ENCODE measurements at places on chromosomes 11 and 22.
A peak's percentile ranks its signal among the peaks of the same experiment; 100 is the strongest.

DNA sequence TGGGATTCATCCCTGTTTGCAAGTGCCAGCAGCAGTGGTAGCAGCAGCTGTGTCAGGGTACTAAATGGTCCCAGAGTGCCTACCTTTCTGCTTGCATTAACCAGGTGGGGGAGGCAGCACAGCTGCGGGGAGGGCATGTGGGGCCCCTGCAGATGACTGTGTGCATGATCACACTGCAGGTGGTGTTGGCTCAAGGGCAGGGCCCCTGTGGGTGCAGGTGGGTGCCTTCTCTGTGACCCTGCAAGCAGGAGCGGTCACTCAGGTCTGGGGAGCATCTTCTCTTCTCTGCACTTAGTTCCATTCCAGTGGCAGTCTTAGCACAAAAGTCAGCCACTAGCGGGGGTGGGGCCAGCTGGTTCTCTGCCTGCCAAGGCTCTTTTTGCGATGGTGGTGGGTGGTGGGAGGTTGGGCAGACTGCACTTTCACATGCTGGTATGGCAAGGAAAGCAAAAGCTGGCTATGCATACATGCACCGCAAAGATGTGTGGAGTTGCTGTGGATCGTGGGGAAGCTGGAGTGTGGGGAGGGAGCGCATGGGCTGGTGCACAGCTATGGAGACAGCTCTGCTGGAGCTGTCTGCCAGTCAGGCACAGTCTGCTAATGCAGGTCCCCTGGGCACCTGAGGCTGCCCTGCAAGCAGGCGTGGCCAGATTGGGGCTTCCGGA is 157.1 kb downstream of the DYNC2H1 start:
- DNase-seq: no peak

- no peak for DNase-seq
These were observed 185.3 kb downstream of the BRD1 start for GRCh38 chr22:49642331-49642730.

GRCh38 chr22:48147404-48147803 is 1385.0 kb downstream of the TBC1D22A start:
- no peak for DNase-seq

- DNase-seq: no peak
These were observed 25.0 kb upstream of the JAM3 start for GRCh38 chr11:134043821-134044420.

- no peak for DNase-seq
These were observed 352.7 kb downstream of the NTM start for GRCh38 chr11:131723088-131723487.

DNA sequence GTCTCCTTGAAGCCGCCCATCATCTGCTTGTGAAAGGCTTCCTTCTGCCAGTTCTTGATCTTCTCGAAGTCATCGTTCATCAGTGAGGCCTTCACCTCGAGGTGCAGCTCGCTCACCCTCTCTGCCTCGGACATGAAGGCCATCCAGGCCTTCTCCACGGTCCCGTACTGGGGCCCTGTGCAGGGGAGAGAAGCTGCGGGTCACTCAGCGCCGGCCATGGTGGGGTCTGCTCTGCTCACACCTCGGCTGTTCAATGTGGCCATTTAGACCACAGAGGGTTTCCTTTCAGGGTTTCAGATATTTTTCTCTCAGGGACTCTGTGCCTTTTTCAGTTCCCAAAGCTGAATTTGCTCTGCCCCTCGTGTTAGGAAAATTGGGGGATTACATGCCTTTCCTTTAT is 33.9 kb upstream of the ARFGAP3 start:
- DNase-seq: no peak

- DNase-seq: no peak
These were observed 2.8 kb upstream of the KCNJ5 start for GRCh38 chr11:128888034-128888985.

- DNase-seq: peak; percentile 62
These were observed 11.9 kb upstream of the MDK start for GRCh38 chr11:46369458-46370152.

GRCh38 chr22:27307545-27308247 is 493.9 kb downstream of the MN1 start:
- no peak for DNase-seq

- DNase-seq: no peak
These were observed 31.2 kb downstream of the MRPL48 start for GRCh38 chr11:73818846-73819245.

GRCh38 chr22:24928322-24928721 is 18.2 kb downstream of the LHFPL7 start:
- DNase-seq: no peak

- no peak for DNase-seq
These were observed 134.3 kb downstream of the CRYBB2 start for GRCh38 chr22:25353516-25354445.

DNA sequence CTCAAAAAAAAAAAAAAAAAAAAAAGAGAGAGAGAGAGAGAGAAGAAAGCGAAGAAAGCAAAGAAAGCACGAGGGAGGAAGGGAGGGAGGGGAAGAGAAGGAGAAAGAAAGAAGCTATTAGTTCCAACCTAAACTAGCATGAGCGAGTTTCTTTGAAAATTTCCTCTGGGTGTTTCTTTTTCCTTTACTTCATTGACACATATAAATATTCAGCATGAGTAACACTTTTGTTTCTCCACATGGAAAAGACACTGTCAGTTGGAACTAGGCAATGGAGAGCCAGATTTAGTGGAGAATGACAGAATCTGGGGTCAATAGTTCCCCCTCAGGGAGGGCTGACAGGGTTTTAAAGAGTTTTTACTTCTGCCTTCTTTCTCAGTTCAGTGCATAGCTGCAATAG is 257.4 kb downstream of the DDX10 start:
- no peak for DNase-seq

- no peak for DNase-seq
These were observed 116.7 kb downstream of the MN1 start for GRCh38 chr22:27684901-27685300.

- no peak for DNase-seq
These were observed 31.0 kb downstream of the MED17 start for GRCh38 chr11:93814966-93815633.

- DNase-seq: no peak
These were observed 23.7 kb upstream of the FXYD6 start for GRCh38 chr11:117900121-117900648.

GRCh38 chr11:10325277-10326011 is 20.6 kb downstream of the ADM start:
- no peak for DNase-seq

DNA sequence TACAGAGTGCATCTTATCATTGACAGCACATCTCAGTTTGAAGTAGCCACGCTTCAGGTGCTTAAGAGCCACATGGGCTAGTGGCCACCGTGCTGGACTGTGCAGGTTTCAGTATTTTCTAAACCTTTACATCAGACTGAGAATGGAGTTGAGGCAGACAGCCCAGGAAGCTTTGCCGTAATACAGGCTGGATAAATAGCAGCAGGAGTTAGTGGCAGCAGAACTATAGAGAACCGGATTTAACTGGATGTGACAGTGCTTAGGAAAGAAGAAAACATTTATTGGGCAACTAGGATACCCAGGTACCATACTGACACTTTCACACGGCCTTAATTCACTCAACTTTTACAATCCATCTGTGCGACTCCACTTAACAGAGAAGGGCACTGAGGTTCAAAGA is 145.5 kb downstream of the LARGE1 start:
- no peak for DNase-seq

DNA sequence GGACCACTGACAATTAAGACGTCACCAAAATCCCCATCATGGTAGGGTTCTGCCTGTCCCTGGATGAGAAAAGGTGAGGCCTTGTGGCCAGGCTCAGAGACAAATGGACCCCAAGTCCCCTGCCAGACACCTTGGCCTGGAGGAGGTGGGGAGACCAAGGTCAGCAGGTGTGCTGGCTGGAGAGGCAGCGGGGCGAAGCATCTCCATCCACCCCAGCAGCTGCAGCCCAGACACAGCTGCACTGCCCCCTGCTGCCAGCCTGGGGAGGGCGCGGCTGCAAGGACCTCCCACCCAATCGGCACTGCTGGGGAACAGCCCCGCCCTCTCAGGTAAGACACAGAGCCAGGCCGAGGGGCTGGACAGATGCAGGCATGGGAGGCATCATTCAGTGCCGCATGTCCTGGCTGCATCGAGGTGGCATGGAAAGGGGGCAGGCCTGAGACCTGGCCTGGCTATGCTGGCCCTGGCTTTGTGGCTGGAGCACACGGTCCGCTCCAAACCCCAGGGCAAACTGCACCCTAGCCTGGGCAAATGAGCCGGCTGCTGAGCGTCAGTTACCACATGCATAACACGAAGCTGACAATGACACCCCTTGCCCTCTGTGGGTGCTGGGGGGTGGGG is 12.2 kb upstream of the MFNG start:
- DNase-seq: peak; percentile 73

DNA sequence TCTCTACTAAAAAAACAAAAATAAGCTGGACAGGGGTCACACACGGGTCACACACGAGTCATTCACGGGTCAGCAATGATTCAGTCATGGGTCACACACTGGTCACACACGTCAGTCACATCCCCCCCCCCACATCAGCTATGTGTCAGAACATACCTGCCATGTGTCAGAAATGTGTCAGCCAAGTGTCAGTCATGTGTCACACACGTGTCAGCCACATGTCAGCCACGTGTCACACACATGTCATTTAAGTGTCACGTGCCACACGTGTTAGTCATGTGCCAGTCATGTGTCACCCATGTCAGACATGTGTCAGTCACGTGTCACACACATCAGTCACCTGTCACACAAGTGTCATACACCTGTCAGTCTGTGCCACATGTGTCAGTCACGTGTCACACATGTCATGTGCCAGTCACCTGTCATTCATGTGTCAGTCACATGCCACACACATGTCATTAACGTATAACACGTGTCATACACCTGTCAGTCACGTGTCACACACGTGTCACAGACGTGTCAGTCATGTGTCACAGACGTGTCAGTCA is 28.7 kb upstream of the MMP20 start:
- no peak for DNase-seq

DNA sequence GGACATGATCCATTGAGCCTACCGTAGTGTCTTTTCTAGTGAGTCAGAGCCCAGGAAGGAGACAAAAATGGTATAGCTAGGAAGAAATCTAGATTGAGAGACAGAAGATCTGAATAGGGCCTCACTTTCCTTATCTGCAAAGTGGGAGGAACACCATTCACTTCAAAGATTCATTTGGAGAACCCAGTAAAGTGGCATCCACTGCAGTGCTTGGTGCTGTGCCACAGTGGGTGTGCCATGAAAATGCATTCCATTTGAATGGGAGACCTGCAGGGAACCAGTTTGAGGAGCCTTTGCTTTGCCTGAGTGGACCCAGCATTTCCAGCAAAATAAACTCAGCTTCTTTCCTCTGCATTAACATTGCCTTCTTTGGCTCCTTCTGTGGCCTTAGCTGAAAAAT is 470.5 kb upstream of the CADM1 start:
- no peak for DNase-seq

DNA sequence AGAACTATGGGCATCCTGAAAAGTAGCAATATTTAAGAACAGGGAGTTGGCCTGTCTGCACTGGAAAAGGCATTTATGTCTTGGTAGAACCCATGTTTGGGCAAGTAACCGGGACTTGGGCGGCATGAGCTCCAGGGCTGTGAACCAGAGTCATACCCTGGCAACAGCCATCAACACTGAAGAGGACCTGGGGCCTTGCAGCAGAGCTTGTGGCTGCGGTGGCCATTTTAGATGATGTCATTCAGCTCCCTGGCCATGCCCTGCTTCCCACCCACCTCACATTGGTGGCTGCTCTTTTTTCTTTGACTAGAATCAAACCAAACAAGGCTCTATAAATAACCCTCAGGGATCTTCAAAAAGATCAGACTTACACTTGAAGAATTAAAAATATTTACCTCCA is 26.6 kb downstream of the EHF start:
- DNase-seq: no peak

DNA sequence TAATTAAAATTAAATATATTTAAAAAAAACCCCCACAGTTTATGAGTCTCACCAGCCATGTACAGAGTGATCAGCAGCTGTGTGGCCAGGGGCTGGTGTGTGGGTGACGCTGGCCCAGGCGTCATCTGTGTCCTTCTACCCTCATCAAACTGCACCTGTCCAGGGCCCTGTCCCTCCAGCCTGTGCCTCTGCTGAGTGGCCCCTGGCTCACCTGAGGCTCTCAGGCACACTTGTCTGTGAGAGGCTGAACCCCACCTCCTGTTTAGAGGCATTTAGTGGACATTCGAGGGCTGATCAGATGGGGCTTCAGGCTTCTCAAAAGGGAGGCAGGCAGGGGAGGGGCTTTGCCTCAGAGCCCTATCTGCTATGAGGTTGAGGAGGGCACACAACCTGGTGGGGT is 29.9 kb upstream of the SMIM38 start:
- DNase-seq: no peak

- DNase-seq: no peak
These were observed 112.7 kb upstream of the OR4B1 start for GRCh38 chr11:48103621-48104567.

DNA sequence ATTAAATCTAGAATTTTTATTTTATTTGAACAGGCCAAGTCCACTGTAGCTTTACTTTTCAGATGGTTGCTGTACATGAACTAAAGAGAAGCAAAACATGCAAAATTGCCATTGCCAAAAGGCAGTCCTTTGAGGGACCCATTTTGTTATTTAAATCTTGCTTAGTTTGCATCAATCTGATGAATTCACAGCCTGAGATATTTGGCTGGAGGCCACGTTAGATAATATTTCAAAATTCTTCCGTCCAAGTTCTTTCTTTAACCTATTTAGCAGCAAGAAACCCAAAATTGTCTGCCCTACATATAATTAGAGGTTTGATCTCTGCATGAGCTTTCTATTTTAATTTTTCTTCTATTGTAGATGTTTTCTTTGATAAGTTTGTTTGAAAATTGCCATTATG is 1706.9 kb upstream of the RAG2 start:
- no peak for DNase-seq

DNA sequence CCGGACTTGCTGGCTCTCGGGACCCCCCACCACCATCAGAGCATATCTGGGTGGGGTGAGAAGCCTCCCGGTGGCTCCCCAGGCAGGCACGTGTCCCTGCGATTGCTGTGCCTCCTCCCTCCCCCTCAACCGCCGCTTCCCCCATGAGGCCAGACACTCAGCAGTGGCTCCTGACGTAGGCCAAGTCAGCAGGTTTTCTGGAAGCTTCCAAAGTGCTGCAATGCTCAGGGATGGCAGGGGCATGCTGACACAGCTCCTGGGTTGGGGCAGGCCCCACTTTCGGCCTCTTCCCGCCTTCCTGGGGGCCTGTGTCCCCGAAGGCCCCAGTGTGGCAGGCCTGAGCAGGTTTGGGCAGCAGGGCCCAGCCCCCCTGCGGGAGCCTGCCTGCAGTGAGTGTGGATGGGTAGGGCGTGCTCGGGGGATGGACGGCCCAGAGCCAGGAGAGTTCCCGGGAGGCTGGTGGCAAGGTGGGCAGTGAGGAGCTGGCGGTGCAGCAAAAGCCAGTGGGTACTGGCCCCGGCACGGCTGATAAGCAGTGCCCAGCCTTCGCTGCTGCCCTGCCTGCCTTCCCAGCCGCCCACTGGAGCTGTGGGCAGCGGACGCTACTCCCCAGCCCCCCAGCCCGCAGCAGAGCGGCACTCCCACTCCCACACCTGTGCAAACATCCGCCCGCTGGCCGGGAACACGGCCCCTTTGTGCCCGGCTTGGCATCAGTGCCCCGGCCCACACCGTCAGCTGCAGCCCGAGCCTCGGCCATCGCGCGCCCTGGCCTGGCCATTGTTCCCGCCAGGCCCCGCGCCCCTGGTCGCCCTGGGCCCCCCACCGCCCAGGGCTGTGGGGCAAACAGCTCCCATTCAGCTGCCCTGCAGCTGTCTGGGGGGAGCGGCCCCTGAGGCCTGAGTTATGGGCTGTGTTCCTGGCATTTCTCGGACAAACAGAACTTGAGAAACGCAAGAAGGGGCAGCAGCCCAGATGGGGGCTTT is 125.0 kb downstream of the KCNQ1OT1 start:
- no peak for DNase-seq

- no peak for DNase-seq
These were observed 150.9 kb downstream of the SNX19 start for GRCh38 chr11:130765406-130765805.

GRCh38 chr11:12064136-12064953 is 46.0 kb upstream of the MICAL2 start:
- DNase-seq: no peak

All from activated CD4-positive, alpha-beta T cell treated with anti-CD3 and anti-CD28 coated beads, Interleukin-2, amount 10 ng/mL, durations not matched to agents 7 days and 5 days (primary cell).